Heart left ventricle (tissue), 16 donors: ENCODE measurements at places on chromosomes 12 and 14. TPM values are rescaled to one million over a fixed set of nuclear protein-coding genes. Genes with fewer than 3 reads are reported as not detected.

SYT10 gene
- not detected for total RNA-seq

IFNG-AS1 gene
- total RNA-seq, result not detected

GLIPR1L1 gene
- total RNA-seq, result not detected

ASB2 gene
- total RNA-seq, result 411 TPM

FICD gene
- 2.6 TPM for total RNA-seq

IFI27L1 gene
- 16.0 TPM for total RNA-seq

- DNase-seq, result no peak
Measured at GRCh38 chr14:100741966-100742365, 15.3 kb downstream of the DLK1 start.

DNA sequence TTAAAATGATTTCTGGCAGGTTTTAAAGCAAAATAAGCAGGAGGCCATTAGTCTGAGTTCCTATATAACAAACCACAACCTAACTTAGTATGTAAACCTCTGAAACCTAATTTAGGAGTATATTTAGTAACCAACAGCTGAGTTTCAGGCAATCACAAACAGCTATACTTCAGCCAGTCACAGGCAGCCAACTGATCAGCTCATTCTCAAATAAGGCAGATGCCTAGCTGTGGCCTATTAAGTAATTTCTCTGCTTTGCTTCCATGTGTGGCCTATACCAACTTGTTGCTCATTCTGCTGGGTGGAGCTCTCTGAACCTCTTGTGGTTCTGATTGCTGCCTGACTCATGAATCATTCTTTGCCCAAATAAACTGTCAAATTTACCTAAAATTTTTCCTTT is 408.9 kb upstream of the FBXO33 start:
- DNase-seq, result no peak

GRCh38 chr12:120971299-120972180 is 6.8 kb upstream of the HNF1A start:
- DNase-seq, result no peak

DNA sequence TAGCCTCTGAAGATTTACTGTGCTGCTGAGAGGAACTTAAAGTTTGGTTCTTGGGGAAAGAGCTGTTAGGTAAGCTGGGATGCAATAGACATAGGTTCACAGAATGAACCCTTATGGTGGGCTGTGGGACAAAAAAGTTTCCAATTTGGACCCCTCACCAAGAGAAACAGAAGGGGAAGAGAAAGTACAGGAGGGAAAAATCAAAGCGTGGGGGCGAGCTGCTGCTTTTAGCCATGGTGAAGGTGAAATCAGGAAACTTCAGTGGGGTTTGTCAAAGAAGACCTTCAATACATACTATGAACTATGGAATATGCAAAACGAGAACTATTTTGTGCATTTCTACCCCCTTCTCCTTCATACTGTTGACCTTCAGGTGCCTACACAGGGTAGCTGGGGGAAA is 10.6 kb upstream of the NINJ2 start:
- no peak for DNase-seq

- DNase-seq, result no peak
Measured at GRCh38 chr12:100986595-100987547, 192.3 kb downstream of the ANO4 start.

DNA sequence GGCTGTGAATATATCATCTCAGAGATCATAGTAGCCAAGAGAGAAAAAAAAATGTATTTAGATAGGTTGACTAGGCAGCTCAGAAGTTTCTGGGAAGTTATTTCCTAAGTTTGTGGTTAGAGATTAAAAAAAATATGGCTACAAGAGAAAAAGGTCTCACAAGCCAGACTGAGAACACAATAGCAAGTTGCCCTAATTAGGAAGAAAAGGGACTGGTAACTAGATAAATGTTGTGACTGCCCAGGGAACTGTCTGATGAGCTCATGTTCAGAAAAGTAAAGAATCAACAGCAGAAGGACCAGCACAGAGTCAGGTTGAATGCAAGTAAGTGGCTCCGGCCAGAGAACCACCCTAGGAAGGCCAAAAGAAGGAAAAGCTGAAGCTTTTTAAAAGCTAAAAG is 256.6 kb downstream of the PRKD1 start:
- no peak for DNase-seq

DNA sequence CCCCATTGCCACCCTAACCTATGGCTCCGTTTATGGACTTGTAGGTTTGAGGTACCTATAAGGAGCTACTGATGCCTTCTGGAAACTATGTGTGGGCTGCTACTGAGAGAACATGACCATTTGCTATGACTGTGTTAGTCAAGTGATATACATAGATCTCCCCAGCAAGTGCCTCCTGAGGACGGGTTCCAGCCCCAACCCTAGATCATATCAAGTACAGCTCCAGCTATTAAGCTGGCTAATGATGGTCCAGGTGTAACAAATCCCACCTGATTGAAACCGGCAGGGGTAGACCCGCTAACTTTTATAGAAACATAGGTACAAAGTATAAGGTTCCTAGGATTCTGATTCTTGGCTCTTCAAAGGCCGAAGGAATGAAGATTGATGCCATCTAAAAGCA is 23.7 kb downstream of the NINJ2 start:
- no peak for DNase-seq

DNA sequence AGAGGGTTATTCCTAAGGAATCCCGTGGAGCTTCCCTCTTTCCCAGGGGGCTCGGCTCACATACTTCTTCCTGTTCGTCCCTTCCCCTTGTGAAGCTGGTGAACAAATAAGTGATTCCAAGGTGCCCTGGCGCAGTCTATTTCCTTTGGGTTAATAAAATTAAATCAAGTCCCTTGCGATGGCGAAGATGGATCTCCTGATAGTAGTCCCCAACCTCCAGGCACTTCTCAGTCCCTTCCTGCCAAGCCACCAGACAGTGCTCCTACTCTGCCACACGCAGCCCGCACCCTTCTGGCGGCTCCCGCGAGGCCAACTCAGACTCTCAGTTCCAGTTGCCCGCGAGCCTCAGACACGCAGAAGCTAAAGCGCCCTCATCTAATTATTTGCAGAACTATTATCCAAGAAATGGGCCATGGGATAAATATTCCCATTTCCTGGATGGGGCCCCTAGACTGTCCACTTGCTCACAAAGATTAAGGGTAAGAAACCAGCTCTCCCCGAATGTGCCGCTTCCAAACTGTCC is 2.4 kb upstream of the SIX6 start:
- no peak for DNase-seq
